Right forelimb (tissue), 1 donor: ENCODE measurements at places on chromosomes 5 and 9.

- no peak for DNase-seq
Observed at GRCh38 chr5:147310059-147310704, 75.4 kb downstream of the STK32A start.

DNA sequence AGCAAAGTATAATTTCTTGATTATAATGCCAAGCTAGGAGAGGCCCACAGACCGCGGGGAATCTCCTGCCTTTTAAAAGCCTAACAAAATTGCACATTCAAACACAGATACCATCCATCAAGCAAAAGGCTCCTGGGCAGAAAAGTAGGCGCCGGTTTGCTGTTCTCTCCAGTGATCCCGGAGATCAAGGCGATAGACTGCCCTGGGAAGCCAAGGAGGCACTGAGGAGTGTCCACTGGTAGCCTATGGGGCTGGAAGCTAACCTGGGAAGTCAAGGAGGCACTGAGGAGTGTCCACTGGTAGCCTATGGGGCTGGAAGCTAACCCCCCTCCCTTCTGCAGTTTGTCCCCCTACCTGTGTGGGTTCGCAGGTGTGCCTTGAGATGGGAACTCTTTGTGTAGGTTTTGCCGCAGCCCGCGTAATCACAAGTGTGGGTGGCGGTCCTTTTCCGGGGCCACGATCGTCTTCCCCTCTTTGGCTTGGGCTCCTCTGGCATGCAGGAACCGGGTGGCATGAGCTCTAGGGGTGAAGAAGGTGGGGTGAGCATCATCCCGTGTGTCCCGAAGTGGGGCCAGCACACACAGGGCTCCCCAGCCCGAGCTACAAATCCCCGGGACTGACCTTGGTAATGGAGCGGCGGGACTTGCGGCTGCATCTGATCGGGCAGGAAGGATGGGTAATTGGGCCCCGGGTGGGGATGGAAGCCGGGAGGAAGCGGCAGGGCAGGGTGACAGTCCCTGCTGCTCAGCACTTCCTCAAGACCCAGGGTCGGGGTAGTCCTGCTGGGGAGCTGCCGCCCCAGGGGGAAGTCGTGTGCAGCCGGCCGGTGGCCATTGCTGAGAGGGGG, 2.7 kb downstream of the KLF4 start:
- peak; percentile 58 for DNase-seq

DNA sequence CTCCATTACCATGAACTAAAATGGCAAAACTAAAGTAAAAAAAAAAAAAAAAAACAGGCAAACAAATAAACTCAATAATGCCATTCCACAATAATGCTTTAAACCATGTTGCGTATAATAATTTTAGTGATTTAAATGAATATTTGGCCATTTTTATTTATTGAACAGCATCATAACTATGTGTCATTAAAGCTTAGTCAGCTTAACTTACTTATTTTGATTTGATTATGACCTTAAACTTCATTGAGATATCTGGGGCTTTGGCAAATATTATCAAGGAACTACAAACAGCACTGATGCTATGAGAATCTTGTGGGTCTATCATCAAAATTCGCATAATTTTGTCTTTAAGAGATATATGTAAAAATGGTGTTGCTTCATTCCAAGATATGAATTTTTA, 1610.3 kb upstream of the NUDT12 start:
- no peak for DNase-seq

- DNase-seq = no peak
Observed at GRCh38 chr9:90966031-90966290, 164.3 kb downstream of the SYK start.

GRCh38 chr5:168457542-168457941, 28.7 kb upstream of the RARS1 start:
- no peak for DNase-seq

- DNase-seq = no peak
Observed at GRCh38 chr9:64128572-64128971, 1156.4 kb downstream of the FOXD4L5 start.

DNA sequence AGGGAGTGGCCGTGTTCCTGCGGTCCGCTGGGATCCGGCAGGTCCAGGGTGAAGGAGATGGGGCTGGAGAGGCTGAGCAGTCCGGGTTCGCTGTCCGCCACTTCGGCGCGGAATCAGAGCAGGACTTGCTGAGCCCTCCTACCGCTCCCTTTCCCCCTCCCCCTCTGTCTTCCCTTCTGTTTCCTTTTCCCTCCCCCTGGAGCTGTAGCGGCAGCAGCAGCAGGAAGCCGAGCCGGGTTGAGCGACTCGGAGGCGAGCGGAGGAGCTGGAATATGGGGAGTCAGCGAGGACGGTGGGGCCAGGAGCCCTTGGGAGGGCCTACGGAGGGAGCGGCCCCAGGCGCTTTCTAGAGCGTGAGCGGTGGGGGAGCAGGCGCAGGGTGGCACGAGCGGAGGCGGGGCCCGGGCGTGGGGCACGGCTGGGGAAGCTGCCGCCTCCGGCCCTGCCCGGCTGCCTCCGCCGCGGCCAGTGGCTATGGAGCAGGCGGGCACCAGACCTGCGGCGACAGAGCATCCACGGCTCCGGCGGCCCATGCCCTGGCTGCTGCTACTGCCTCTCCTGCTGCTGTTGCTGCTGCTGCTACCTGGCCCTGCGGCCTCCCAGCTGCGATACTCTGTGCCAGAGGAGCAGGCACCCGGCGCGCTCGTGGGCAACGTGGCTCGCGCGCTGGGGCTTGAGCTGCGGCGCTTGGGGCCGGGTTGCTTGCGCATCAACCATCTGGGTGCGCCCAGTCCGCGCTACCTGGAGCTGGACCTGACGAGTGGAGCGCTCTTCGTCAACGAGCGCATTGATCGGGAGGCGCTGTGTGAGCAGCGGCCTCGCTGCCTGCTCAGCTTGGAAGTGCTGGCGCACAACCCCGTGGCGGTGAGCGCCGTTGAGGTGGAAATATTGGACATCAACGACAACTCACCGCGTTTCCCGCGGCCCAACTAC, at the start of gene PCDHAC2:
TSS of gene PCDHAC2 (plus strand) at position 184 of the 933 bp plus-strand sequence. CDS start at position 475, 291 bp downstream.
- peak; percentile 64 for DNase-seq

DNA sequence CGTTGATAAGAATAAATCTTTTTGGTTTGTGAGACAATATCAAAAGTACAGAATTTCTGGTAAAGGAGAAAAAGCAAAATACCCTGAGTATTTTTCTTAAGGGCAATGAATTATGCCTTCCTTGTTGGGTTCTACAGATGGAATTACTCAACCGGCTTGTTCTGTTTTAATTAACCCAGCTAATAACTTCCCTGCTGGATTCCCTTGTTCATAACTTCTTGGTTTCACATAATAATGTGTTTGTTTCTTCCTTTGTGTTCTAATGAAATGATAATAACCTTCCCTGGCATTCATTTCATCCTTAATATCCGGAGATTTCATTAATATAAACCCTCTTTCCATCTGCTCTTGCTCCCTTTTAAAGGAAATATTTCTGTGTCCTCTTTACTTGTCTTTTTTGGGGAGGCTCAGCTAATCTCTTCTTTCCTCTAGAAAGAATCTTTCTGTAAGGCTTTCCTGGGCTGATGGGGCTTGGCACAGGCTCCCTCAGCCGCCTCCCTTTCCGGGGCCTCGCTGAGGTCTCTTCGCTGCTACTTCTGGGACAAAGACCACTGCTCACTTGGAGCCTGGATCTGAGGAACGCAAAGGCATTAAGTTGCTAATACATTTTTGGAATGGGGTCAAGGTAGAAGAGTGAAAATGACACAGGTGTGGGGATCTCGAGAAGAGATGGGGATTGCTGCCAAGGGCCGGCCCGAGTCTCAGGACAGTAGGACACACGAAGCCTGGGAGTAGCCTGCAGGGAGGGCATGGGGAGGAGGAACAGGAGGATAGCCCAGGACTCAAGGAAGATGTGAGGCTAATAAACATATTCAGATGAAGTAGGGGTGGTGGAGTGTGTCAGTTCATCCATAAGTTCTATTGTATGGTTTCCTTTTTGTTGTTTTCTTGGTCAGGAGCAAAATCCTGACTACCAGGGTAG, 118.5 kb downstream of the NRG2 start:
- no peak for DNase-seq

- no peak for DNase-seq
Observed at GRCh38 chr9:86073839-86074238, 25.5 kb downstream of the GOLM1 start.

DNA sequence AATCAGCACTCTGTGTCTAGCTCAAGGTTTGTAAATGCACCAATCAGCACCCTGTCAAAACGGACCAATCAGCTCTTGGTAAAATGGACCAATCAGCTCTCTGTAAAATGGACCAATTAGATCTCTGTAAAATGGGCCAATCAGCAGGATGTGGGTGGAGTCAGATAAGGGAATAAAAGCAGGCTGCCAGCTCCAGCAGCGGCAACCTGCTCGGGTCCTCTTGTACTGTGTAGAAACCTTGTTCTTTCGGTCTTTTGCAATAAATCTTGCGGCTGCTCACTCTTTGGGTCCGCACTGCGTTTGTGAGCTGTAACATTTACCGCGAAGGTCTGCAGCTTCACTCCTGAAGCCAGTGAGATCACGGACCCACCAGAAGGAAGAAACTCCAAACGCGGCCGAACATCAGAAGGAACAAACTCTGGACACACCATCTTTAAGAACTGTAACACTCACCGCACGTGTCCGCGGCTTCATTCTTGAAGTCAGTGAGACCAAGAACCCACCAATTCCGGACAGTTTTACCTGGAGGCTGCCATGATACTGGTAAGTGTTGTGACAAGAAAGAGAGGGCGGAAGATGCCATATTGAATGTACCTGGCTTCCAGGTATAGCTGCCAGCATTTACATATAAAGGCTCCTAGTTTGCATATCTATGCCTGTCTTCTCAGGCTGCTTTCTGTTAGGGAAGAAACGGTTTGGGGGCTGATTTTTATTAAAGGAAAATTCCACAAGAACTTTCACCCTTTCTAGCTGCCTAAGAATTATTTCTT, 758.5 kb upstream of the CTNND2 start:
- no peak for DNase-seq

DNA sequence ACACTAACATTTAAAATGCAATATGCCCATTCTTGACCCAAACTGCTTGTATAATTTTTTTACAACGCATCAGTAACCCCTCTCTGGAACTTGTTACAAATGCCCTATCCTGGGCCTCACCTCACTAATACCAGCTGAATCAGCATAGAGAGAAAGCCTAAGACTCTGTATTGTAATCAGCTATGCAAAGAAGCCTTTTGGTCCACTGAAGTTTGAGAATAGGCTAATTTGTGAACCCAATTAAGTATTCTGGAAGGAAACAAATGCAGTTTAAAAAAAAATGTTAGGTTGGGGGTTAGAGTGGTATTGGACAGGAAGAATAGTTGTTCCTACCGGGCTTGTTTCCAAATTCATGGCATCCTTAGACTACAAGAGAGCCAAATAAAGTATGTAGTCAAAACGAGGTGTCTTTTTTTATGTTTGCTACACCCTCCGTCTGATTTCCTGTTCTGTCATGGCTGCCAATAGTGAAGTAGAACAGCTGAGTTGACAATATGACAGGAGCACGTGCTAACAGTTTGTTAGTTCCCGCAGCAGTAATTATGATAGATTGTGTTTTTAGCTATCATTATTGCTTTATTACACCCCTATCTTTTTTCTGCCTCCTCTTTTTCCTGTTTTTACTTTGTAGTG, 1048.7 kb upstream of the NUDT12 start:
- no peak for DNase-seq

DNA sequence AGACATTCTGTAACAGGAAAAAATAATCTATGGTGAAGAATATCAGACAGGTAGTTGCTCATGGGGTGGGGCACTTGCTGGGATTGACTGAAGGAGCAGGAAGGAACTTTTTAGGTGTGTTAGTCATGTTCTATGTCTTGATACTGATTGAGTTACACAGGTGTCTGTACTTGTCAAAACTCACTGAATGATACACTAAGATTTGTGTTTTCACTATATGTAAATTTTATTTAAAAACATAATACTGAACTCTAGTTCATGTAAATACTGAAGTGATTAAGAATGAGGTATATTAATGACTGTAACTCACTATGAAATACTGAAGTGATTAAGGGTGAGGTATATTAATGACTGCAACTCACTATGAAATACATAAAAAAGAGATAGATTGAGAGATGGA, 28.5 kb downstream of the IL6ST start:
- no peak for DNase-seq

- no peak for DNase-seq
Observed at GRCh38 chr9:88272986-88273385, 115.3 kb upstream of the SPIN1 start.

- no peak for DNase-seq
Observed at GRCh38 chr5:87076931-87077330, 190.8 kb upstream of the RASA1 start.

DNA sequence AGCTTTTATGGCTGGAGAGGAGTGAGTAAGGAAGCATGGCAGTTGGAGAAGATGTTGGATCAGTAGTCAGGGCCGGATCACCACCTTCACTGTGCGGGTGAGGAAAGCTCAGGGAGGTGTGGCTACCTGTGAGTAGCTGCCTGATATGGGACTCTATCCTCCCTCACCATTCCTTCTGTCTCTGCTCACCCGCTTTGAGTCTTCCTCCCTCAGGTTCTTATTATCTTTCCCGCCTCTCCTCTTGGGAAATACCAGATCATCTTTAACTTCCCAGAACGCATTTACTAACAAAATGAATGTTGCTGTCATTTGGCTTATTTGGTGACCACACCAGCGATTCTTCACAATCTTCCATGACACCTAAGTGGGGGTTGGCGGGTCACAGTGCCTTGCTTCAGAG, 140.7 kb upstream of the GPR151 start:
- DNase-seq = no peak

DNA sequence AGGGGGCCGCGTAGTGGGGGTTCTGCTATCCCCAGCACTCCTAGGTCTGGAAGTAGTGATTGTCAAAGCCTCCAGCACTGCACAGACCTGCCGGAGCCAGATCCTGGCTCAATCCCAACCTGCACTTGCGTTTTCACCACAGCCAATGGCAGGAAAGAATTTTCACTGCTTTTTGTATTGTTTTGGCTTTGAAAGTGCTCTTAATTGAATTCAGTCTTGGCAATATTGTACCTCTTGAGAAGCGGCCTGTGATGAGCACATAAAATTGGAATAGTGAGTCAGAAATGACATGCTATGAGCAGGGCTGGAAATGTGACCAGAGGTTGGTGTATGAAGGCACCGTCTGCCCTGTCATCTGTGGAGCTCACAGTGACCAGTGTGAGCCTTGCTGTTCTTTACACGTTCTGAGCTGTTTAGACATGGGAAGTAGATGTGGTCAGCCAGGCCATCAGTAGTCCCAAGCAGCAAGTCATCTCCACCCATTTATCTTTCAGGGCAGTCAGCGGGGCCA, 41.5 kb downstream of the SECISBP2 start:
- DNase-seq = peak; percentile 47

- DNase-seq = no peak
Observed at GRCh38 chr9:114898741-114899140, 31.6 kb downstream of the TNFSF8 start.

DNA sequence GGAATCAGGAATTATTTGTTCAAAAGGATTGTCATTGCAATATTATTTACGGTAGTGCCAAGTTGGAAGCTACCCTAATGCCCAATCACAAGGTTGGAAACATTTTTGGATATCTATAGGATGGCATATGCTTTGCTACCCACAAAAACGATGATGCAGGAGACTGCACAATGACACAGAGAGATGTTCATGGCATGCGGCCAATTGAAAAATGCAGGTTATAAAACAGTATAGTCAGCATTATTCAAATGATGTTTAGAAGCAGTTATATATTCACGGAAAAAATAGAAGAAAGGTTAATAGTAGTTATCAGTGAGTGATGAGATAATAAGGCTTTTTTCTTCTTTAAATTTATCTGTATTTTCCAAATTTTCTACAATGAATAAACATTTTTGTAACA, 5.9 kb upstream of the ACSL6 start:
- DNase-seq = no peak

GRCh38 chr9:5543875-5544702, 33.8 kb downstream of the PDCD1LG2 start:
- DNase-seq = no peak

- DNase-seq = no peak
Observed at GRCh38 chr9:78348848-78349247, 51.9 kb downstream of the PSAT1 start.
